ENCODE measurements at places on chromosomes 1 and 21. TPM values are rescaled to one million over a fixed set of nuclear protein-coding genes. Genes with fewer than 3 reads are reported as not detected.

DNA sequence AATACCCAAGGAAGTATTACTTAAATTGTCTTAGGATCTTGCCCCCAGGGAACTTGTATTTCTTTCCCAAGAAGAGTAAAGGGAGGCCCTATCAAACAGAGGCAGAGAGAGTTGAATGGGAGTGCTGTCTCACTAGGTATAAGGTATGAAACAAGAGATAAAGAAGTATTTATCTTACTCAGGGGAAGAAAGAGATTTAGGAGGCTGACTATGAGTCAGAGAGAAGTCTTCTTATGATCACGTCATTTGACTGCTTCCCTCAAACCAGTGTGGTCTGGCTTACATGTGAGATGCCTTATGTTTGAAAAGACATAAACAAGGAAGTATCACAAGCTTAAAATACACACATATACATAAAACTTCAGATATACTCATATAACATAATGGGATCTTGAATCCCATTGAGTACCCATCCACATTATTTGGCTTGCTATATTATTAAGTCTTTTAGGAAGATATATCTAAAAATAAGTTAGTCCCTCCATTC, 29.6 kb downstream of the DUSP10 start:
- DNase-seq, result no peak

Gene TMEM82
- total RNA-seq, result not detected

Gene SRGAP2B
- total RNA-seq, result 15.8 TPM

DNA sequence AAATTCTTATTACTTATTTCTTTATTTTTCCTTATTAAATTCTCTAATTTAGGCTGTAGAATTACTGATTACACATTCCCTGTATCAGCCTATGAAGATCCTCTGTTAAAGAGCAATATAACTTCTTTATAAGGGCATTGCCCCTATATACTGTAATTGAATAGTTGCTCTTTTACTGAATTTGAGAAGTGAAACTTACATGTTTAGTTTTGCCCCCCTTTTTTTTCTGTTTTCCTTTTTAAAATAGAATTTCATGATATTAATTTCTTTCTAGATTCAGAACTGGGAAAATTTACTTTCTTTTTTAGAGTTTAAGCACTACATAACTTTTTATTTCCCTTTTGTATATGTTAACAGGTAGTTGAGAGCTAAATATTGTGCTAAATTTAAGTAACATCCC, 29.5 kb upstream of the PGM1 start:
- DNase-seq, result no peak

DNA sequence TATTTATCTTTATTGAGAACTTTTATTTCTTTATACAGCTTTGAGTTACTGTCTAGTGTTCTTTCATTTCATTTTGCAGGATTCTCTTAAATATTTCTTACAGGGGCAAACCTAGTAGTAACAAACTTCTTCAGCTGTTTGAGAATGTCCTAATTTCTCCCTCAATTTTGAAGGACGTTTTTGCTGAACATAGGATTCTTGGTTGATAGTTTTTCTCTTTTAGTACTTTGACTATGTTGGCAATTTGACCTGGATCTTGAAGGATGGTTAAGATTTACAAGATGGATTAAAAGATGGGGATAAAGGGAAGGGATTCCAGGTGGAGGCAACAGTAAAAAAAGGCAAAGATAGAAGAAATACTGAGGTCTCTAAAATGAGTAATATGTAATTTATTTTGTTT, 38.9 kb downstream of the XPR1 start:
- no peak for DNase-seq

Gene OR2T1
- total RNA-seq, result not detected

DNA sequence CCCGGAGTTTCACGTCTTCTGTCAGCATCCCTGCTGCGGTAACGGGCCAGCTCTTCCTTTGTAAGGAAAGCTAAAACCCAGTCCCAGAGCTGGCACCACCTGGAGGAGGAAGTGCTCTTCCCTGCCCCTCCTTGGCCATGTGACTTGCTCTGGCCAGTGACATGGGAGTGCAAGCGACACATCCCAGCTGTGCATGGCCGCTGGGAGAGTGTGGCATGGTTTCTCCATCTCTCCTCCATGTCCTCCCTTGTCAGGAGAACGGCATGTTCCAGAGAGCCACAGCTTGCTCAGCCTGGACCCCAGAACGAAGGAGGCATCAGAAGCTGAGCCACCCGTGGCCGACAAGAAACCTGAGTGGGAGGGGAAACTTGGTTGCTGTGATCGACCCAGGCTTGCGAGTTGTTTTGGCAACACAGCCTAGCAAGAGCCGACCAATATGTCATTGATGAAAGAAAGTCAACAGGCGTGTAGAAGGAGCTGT, 2.7 kb upstream of the PRXL2B start:
- no peak for DNase-seq

DNA sequence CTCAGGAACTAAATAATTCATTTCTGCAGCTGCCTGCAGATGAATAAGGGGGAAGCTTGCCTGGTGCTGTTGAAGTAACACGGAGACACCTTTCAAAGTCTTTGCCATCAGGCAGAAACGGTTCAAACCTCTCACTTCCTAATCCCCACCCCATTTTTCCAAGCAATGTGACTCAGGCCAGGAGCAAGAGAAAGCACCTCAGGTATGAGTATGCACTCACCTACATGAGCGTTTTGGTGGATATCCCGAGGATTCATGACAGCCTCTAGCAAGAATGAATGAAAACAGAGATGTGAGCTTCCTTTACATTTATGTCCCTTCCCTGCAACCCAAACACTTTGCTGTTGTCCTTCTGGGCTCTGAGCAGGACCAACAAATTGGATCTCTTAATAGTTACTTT, 63.4 kb upstream of the LAX1 start:
- DNase-seq, result no peak

Gene L1TD1
- total RNA-seq, result not detected
